ENCODE measurements at places on chromosomes 13 and 19.

DNA sequence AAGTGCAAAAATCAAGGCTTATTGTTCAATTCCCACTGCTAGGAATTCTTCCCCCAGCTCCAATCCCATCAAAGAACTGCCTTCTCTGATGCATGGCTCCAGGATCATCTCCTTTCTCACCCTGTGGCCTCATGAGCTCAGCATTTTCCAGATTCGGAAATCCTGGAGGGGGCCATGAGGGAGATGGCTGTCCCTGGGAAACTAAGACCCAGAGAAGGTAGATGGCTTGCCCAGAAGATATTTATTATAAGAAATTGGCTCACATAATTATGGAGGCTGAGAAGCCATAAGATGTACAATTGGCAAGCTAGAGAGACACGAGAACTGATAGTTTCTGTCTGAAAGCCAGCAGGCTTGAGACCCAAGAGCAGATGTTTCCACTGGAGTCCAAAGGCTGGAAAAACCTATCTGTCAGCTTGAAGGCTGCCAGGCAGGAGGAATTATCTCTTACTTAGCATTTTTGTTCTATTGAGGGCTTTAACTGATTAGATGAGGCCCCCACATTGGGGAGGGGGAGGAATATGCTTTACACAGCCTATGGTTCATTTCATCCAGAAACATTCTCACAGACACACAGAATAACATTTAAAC is 58.6 kb downstream of the GADD45B start:
- no peaks in the 10 kb centered on the region for H3K4me1 ChIP-seq
- H3K27me3 ChIP-seq: no peaks in the 10 kb centered on the region
- no peak for DNase-seq
- no peak overlapping the region for H3K27ac ChIP-seq
- H3K36me3 ChIP-seq: no peaks in the 10 kb centered on the region

DNA sequence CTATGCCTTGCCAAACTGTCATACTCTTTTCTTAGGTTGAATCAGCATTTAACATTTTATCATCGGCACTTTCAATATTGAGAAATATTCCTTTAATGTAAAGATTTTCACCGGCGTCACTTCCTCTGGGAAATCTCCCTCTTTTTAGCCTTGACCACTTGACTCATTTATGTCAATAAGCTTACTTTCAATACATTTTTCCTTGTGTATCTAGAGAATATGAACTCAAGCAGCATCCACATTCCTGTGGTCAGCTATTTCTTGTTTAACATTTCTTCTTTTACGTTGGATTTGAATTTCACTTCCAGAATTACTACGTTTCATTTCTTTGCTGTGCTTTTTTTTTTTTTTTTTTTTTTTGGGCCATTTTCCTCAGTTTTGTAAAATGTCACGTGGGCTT is 271.2 kb upstream of the HTR2A start:
- no peak overlapping the region for H3K27ac ChIP-seq
- H3K4me3 ChIP-seq: no peak overlapping the region
- no peaks in the 10 kb centered on the region for H3K36me3 ChIP-seq
- H3K27me3 ChIP-seq: no peaks in the 10 kb centered on the region
- no peak for DNase-seq

DNA sequence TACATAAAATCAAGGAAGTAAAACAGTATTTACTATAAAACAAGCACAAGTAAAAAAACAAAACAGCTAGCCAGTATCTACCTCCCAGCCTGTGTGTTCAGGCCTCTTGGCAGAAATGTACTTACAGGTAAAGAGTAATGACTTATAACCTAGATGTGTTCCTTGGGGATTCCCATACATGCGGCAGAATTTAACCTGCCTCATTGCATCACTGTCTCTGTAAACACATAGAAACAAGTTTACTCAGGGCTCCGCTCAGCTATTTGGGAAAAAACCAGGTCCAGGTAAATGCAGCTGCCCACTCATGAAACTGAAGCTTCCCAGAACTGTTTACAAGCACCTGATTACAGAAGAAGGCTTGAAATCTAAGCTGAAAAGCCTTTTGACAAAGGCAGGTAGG is 50.7 kb upstream of the SERP2 start:
- H3K36me3 ChIP-seq: no peaks in the 10 kb centered on the region
- H3K4me1 ChIP-seq: no peaks in the 10 kb centered on the region
- H3K4me3 ChIP-seq: no peak overlapping the region
- DNase-seq: no peak
- H3K27me3 ChIP-seq: no peaks in the 10 kb centered on the region
- peak overlapping the region; percentile 44 for H3K27ac ChIP-seq

DNA sequence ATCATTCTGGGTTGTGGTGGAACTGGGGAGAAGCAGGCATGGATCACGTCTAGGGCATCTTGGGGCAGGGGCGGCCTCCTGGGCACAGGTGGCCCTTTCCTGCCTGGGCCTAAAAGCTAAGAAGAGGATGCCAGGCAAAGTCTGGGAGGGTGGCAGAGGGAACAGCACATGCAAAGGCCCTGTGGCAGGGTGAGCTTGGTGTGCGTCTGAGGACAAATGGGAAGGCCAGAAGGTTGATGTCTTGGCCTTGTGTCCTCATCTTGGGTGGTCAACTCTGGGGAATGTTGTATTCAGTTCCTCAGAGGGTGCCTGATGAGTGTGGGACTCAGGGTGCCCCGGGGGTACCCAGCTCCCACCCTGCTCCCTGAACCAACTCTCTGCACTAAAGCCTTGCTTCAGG is 5.4 kb upstream of the PLK5 start:
- no peak overlapping the region for H3K27ac ChIP-seq
- H3K4me1 ChIP-seq: no peaks in the 10 kb centered on the region
- no peak for DNase-seq
- no peak overlapping the region for H3K4me3 ChIP-seq

DNA sequence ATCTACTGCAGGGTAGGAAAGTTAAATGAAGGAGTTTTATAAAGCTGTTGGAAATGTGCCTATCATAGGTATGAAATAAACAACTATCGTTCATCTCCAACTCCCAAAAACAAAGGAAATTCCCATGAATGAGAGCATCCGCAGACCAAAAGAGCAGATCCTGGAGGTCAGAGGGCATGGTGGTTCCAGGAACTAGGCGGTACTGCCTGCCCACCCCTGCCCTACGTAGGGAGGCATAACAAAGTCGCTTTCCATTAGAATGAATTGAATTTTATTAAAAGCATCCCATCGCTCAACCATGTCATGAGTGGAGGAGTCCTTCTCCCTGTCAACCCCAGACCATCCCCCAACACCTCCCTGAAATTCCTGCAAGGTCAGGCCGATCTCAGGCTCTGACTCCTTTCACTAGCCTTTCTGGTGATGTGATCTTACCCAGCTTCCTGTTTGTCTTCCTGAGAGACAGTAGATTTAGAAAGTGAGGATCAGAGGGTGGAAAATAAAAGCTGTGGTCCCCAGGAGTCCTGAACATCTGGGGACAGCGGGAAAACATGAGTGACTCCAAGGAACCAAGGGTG is at the start of gene CLEC4M:
Gene CLEC4M, plus strand, starts transcription at position 525 of the 575 bp plus-strand sequence. Its CDS starts 24 bp downstream, at position 549.
- no peak within 1 kb of the TSS for H3K4me3 ChIP-seq
- H3K4me1 ChIP-seq: no peaks in the 10 kb centered on the region
- H3K27ac ChIP-seq: peak within 1 kb of the TSS; percentile 43
- no peaks in the 10 kb centered on the region for H3K27me3 ChIP-seq
- H3K36me3 ChIP-seq: no peaks in the 10 kb centered on the region

DNA sequence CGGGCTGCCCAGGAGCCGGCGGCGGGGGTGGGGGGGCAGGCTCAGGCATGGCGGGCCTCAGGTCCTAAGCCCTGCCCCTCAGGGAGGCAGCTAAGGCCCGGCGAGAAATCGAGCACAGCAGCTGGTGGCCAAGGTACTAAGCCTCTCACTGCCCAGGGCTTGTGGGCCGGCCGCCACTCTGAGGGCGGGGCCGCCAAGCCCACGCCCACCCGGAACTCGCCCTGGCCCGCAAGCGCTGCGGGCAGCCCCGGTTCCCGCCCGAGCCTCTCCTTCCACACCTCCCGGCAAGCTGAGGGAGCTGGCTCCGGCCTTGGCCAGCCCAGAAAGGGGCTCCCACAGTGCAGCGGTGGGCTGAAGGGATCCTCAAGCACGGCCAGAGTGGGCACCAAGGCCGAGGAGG is 33.1 kb downstream of the PCDH8 start:
- no peak for DNase-seq
- no peaks in the 10 kb centered on the region for H3K36me3 ChIP-seq
- H3K4me3 ChIP-seq: no peak overlapping the region
- no peaks in the 10 kb centered on the region for H3K4me1 ChIP-seq

DNA sequence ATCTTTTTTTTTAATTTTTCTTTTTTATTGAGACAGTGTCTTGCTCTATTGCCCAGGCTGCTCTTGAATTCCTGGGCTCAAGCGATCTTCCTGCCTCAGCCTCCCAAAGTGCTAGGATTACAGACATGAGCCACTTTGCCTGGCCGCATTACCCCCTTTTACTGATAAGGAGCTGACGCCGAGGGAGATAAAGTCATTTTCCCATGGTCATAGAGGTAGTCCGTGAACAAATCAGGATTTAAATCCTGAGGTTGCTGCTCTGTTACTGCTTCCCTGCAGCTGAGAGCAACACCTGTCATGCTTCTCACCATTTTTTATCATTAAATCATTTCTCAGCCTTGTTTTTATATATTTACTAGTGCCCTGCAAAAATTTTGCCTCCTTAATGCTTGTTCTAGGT is 7.4 kb downstream of the CYSLTR2 start:
- DNase-seq: no peak
- no peaks in the 10 kb centered on the region for H3K4me1 ChIP-seq
- H3K27me3 ChIP-seq: no peaks in the 10 kb centered on the region
- no peak overlapping the region for H3K4me3 ChIP-seq
- no peak overlapping the region for H3K27ac ChIP-seq

- H3K27ac ChIP-seq: no peak overlapping the region
- no peaks in the 10 kb centered on the region for H3K4me1 ChIP-seq
- H3K4me3 ChIP-seq: no peak overlapping the region
- peaks cover 16% of the 10 kb centered on the region for H3K36me3 ChIP-seq
These were observed 34.5 kb upstream of the SMAD9 start for GRCh38 chr13:36954542-36954941.

- no peak overlapping the region for H3K27ac ChIP-seq
- H3K4me1 ChIP-seq: no peaks in the 10 kb centered on the region
- no peaks in the 10 kb centered on the region for H3K27me3 ChIP-seq
- no peak for DNase-seq
- H3K4me3 ChIP-seq: no peak overlapping the region
These were observed 218.2 kb upstream of the SLC10A2 start for GRCh38 chr13:103284466-103284865.

DNA sequence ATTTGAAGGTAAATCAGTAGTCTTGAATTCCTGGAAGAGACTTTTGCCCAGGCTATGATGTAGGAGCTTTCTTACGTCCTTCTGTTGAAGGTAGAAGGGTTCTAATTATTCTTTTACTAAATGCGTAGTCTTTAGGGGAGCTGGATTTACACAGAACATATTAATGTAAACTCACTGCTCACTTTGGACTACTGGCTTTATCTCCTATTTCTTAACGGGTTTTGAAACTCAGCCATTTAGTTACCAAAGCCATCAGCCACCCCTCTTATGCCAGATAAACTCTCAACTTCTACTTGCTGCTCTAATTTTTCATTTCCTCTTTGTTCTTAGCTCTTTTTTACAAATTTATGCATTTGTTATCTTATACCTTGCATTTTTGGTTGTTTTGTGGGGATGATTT is 81.5 kb downstream of the FNDC3A start:
- no peaks in the 10 kb centered on the region for H3K4me1 ChIP-seq
- H3K27ac ChIP-seq: no peak overlapping the region
- no peaks in the 10 kb centered on the region for H3K36me3 ChIP-seq
- DNase-seq: no peak
- no peaks in the 10 kb centered on the region for H3K27me3 ChIP-seq

- peak overlapping the region; percentile 24 for H3K27ac ChIP-seq
- peaks cover 34% of the 10 kb centered on the region for H3K4me1 ChIP-seq
- no peak overlapping the region for H3K4me3 ChIP-seq
- peak; percentile 68 for DNase-seq
- no peaks in the 10 kb centered on the region for H3K27me3 ChIP-seq
These were observed 26.0 kb downstream of the NAXD start for GRCh38 chr13:110641055-110642015.

- H3K27ac ChIP-seq: no peak overlapping the region
- H3K27me3 ChIP-seq: no peaks in the 10 kb centered on the region
- DNase-seq: no peak
- no peak overlapping the region for H3K4me3 ChIP-seq
- no peaks in the 10 kb centered on the region for H3K36me3 ChIP-seq
These were observed 387.4 kb downstream of the DLEU7 start for GRCh38 chr13:50456111-50456510.

DNA sequence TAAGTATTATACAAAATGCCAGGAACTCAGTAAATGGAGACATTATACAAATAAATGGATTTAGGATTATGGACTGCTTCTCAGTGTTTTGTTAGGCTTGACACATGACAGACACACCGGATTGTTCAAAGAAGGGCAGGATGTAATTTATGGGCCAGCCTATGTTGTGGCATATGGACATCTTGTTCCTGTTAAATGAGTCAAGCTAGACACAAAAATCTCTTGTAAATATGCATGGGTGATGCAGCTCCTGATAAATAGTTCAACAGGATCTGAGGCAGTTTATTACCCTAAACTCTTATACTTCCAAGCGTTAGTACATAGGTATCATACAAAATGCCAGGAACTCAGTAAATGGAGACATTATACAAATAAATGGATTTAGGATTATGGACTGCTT is 502.3 kb downstream of the TBC1D4 start:
- H3K4me3 ChIP-seq: no peak overlapping the region
- no peaks in the 10 kb centered on the region for H3K4me1 ChIP-seq
- no peak for DNase-seq
- H3K27me3 ChIP-seq: no peaks in the 10 kb centered on the region
- H3K36me3 ChIP-seq: no peaks in the 10 kb centered on the region

- H3K4me1 ChIP-seq: no peaks in the 10 kb centered on the region
- no peak for DNase-seq
These were observed 105.9 kb downstream of the AKAP11 start for GRCh38 chr13:42377640-42378382.

DNA sequence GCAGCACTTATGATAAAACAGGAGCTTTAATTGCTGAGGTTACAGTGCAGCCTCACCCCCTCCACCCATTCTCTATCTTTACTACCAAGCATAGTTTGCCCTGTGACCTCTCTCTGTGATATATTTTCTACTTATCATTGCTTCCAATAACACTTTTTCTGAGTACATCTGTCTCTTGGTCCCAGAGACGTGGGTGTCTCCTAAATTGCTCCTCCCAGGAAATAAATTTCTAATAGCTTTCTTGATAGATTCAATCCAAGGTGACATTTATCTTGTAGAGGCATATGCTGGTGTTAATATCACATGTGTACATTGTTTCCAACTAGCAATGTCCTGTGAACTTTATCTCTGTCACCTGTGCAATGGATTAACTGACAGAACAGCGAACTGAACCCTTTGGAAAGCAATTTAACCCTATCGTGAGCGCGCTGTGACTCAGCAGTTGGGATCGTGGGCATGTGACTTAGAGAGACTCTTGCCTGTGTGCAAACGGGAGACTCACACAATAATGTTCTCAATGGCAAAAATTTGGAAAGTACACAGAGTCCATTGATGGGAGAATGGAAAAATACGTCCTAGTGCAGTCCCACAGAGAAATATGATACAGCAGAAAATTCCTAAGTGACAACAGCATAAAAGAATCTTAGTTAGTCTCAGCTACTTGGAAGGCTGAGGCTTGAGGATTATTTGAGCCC is 7.0 kb upstream of the MAP2K2 start:
- H3K27me3 ChIP-seq: no peaks in the 10 kb centered on the region
- no peak overlapping the region for H3K4me3 ChIP-seq
- no peaks in the 10 kb centered on the region for H3K4me1 ChIP-seq
- H3K27ac ChIP-seq: no peak overlapping the region

All from right lobe of liver (tissue), 6 donors.